ENCODE measurements at places on chromosomes 16 and 17.

DNA sequence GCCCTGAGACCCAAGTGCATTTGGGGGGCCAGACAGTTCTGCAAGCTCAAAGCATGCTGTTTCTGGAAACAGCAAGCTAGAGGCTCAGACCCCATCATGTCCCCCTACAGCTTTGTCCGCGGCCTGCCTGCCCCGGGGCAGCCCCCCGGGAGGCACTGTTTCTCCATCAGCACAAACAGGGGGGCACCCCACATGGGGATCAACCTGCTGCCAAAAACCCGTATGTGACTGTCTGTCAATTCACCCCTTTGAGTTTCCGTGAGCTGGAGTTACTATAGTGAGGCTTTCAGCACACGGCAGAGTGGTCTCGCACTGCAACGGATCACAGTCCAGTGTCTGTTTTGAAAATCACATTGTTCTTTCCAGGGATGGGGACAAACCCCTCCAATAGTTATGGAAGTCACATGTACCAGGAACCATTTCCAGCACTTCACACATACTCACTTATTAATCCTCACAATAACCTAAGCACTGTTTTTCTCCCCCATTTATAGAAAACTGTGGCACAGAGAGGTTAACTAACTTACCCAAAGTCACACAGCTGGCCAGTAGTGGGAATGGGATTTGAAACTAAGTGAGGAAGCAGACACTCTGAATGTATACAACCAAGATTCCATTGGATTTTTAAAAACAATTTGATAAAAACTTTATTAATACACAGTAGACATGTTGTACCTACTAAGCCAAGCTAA is 269.0 kb downstream of the C16orf95 start:
- DNase-seq, result no peak

DNA sequence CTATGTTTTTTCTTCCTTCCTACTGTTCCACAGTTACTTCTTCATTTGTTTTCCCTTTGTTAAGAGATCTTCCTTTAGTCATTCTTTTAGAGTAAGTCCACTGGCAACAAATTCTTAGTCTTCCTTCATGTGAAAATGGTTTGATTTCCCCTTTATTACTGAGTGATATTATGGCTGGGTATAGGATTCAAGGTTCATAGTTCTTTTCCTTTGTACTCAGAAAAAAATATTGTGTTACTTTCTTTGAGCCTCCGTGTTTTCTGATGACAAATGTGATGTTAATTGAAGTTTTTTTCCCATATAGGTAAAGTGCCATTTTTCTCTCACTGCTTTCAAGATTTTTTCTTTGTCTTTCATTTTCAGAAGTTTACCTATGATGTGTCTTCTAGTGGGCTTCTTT is 283.1 kb upstream of the TBX2 start:
- DNase-seq, result no peak

DNA sequence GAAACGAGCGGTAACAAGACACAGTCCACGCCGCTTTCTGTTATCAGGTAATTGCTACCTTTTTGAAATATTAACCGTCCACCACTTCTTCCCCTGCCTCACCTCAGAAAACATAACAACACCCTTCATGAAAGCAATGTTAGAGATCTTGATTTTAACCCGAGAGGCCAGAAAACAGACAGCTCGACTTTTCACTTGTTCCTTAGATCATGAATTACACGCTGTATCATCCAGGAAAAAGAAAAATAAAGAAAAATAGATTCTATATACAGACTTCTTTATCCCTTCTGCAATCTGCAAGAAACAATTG is 957.1 kb upstream of the SOX9 start:
- no peak for DNase-seq

GRCh38 chr16:29806641-29807425 is 504 bp downstream of the MAZ start:
- no peak for DNase-seq

DNA sequence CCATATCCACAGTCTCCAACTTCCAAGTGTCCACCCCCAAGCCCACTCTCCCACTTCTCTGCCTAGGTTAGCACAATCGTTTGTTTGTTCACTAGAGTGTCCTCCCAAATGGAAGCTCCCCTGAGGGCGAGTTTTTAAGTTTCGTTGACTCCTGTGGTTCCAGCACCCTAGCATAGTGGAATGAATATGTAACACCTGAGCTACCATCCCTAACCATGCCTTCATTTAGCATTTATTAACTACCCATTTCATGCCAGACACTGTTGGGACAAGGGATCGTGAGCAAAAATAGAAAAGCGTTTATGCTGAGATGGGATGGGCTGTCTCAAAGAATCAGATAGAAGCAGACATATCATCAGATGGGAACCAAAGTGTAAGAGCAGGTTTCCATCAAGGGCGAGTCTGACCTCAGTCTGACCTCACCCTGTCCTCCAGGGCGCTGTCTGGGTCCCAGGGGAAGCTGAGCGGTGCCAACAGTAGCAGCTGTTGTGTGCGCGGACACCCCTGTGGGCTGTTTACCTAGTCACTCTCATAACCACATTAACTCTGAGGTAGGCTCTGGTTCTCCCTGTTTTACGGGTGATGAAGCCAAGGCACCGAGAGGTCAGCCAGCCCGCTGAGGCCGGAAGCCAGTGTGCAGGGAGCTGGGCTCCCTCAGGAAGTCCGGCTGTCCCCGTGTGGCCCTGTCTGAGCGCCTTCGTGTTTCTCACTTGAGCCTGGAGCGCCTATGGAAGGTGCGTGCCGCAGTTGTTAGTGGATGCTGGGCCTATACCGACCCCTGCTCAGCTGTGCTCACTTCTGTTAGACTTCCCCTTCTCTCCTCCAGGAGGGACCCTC is 6.2 kb downstream of the CNP start:
- peak; percentile 65 for DNase-seq

- no peak for DNase-seq
Observed at GRCh38 chr16:1366712-1367299, 15.1 kb downstream of the GNPTG start.

DNA sequence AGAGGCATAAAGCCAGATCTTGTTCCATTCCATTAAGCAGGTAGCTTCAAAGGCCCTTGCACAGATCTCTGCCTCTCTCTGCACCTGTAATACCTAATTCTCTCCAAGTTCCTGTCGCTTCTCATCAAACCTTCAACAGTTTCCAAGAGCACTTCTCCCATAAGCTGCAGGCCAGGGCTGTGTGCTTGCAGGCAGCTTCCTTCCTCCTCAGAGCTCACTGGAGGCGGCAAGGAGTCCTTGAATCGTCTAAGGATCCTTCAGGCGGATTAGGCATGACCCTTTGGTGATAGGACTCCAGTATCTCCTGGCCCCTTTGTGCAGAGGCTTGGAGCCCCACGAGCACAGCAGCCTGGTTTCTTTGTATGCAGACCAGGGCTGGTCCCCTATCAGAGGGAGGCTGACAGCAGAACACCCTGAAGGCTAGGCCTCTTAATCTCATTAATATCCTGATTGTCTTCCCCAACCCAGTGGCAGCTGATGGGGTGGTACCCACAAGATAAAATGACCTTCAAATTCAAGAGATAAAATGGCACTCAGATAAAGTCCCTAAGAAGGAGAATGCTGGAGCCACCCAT is 19.8 kb downstream of the HNF1B start:
- no peak for DNase-seq

DNA sequence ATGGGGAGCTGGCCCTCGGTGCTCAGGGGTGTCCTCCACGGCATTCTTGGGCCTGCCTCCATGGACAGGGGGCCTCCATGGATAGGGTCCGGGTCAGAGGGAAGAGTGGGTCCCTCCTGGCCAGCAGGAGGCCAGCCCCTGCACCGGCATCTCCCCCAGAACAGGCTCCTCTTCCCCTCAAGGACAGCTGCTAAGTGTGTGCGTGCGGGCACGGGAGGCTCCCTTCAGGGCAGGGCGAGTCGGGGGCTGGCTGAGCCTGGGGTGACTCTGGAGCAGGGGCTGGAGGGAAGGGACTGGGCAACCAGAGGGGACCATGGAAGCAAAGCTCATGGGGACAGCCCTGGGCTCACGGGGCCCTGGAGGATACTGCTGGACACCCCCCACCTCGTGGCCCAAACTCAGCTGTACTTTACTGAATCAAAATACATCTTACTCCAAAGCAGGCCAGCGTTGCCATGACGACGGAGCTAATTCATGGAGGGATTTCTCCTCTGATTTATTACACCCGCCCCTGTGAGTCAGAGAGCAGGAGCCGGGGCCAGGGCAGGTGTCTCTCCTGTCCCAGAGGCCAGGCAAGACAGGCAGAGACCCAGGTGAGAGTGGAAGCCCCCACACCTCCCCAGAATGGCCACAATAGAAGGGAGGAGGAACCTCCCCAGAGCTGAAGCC is 2.1 kb downstream of the CASKIN1 start:
- no peak for DNase-seq

DNA sequence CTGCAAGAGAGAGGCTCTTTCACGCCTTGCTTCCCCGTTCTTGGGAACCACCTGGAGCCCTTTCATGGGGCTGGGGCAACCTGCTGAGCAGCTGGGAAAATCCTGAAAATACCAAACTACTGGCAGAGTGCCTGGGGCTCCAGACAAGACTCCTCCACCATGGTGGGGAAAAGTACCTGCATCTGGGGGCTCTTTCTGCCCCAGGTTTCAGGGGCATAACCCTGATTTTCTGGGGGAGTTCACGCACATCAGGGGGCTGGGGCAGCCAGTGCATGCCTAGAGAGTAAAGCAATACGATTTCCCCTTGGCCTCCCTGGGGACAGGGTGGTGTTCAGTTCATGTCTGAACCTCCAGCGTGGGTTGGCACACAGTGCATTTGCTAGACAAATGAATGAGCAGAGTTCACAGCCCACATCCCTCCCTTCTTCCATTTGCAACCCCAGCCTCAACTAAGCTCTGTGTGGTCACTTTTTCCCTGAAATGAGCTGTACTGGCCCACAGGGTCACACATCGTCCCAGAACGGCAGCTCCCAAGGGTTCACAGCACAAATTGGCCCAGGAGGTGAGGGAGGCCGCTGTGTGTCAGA is 5.2 kb upstream of the CDC42EP4 start:
- no peak for DNase-seq

- DNase-seq, result no peak
Observed at GRCh38 chr16:5461141-5461540, 363.5 kb upstream of the EEF2KMT start.

DNA sequence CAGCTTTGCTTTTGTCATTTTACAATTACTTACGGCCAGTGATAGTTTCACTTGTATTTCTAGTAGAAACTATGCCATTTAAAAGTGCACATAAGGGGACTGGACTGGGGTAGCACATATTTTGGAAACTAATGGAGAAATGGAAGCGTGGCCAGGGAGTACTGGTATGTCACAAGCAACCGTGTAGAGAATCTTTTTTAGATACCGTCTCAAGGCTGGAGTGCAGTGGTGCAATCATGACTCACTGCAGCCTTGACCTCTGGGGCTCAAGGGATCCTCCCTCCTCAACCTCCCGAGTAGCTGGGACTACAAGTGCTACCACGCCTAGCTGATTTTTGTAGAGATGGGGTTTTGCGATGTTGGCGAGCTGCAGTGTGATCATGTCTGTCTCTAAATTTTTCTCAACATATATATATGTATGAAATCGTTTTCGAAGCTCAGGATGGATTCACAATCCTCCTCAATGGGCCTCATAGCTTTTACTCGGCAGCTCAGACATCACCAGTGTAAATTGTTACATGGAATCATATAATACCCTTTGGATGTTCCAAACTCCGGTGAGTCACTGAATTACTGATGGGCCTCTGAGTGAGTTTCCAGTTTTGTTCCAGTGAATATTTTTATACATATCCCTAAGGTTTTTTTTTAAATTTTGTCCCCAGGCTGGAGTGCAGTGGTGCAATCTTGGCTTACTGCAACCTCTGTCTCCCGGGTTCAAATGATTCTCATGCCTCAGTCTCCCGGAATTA is 51.7 kb downstream of the ZNF778 start:
- DNase-seq, result no peak

GRCh38 chr17:6756425-6757031 is 682 bp downstream of the XAF1 start:
- no peak for DNase-seq

DNA sequence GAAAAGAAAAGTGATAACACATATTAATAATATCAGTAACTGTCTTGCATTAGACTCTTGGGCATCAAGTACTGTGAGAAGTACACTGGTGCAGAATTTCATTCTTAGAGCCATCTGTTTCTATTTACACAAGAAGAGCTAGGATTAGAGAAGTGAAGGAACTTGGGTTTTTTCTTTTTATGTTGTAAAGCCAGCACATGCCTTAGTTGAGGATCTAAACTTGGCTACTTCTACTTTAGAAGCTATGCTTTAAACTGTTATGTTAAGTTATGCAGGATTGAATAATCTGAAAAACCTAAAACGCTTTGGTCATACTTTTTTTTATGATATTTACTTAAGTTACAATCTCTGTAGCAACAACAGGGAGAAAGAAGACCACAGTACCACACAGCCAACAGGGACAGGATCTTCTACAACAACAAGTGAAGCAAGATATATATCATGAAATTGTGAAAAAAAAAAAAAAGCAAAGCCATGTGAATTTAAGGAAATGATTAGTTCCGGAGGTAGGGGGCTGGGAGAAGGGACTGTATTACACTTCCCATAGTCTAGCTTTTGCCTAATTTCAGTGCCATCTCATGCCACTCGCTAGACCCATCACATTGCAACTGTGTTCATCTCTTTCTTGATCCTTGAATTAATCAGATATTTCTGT is 305.1 kb upstream of the GOT2 start:
- DNase-seq, result no peak

DNA sequence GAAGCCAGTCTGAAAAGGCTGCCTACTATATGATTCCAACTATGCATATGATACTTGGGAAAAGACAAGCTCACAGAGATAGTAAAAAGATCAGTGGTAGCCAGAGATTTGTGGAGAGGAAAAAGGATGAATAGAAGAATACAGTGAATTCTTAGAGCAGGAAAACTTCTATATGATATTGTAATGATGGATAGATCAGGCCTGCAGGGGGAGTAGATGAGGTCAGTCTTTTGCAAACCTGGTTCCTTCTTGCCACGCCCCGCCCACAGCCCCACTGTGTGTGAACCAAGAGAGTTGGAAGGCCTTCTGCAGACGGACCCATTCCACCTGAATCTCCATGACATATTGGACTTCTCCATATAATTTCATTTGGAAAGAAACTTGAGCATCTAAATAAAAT is 761 bp upstream of the CCL8 start:
- no peak for DNase-seq

- DNase-seq, result no peak
Observed at GRCh38 chr16:79931721-79932120, 331.2 kb upstream of the MAF start.

DNA sequence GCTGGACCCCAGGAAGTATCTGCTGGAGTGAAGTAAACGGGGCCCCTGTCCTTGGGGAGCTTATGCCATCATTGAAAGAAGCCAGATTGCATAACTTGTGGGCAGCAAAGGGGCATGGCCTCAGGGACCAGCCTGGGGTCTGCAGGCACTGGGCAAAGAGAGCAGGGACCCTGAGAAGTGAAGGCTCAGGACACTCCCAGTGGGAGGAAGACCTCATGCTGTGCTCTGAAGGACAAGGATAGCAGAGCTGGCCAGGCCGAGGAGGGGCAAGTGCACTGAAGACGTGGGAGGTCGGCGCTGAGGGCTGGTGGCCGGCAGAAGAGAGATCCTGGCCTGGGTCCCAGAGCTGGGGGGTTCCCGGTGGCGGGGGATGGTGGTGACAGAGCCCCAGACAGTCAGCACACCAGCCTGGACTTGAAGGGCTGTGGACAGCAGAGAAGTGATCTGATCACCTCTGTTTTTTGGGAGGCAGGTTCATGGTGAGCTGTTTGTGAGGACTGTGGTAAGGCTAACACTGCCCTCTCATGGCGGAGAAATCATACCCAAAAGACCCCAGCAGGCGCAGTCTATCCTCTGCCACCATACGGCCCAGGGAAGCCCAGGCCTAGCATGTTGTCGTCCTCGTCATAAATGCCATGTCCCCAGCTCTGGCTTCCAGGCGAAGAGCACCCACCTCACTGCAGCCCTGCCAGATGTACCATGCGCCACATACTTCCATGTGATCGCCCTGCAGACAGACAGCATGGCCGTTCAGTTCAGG is 7.1 kb upstream of the CNP start:
- no peak for DNase-seq

- no peak for DNase-seq
Observed at GRCh38 chr17:17147821-17148220, 58.3 kb downstream of the PLD6 start.
